ENCODE measurements at places on chromosomes 16 and 17.

GRCh38 chr17:77526728-77527350, 386.1 kb downstream of the SEC14L1 start:
- no peak for DNase-seq

DNA sequence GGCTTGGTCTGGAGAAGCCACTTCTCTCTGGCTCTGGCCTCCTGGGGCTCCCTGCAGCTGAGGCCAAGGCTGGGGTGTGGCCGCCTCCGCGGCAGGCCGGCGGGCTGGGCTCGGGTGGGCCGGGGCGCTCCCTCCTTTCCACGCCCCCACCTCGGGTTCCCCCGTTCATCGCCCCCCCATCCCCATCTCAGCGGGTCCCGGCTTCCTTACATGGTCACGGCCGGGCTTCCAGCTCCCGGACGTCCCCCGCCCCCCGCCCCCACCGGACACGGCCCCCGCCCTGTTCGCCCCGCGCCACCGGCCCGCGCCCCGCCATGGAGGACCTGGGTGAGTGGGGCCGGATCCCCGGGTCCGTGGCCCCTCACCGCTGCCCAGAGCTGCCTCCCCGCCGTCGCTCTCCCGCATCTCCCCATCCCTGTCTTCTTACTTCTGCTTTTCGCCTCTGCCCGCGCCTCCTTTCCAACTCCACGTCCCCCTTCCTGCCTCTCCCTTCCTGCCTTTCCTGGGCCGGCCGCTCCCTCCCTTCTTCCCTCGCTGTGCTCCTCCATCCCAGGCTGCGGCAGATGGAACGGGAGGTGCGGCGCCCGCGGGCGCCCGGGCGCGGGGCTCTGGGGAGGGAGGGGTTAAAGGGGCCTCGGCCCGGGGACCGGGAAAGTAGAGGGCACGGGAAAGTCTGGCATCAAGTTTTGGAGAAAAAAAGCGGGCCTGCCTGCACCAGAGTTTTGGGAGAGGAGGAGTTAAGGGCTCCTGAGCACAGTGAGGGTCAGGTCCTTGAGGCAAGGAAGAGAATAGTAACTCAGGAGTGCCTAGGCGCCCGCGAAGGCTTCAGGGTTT, at the start of gene TGFB1I1:
TSS of gene TGFB1I1 (plus strand) at position 278 of the 834 bp plus-strand sequence. CDS start at position 315, 37 bp downstream.
- no peak for DNase-seq

- no peak for DNase-seq
These were observed 19.9 kb downstream of the LDHD start for GRCh38 chr16:75096656-75097055.

DNA sequence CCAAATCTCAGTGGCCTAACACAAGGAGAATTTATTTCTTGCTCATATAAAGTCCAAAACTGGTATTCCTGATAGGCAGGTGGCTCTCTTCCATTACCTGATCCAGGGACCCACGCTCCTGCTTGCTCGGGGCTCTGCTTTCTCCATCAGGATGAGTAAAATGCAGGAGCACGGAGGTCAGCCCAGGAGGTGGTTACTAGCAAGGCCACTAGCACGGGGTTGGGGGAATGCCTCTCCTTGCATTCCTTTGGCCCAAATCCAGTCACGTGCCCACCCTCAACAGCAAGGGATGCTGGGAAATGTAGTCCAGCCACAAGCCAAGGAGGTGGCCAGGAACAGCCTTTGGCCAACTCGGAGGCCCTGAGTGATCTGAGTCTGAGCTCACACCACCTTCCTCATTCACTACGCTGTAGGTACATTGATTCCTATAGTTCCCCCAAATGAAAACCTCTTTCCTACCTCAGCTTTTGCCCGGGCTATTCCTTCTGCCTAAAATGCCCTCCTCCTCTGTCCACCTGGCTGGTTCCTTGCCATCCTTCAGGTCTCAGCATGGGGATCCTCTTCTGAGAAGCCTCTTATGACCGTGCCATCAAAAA, 38.3 kb upstream of the HAPSTR1 start:
- no peak for DNase-seq

Measured in stimulated activated CD8-positive, alpha-beta memory T cell treated with anti-CD3 and anti-CD28 coated beads, Interleukin-7, amount 100 ng/mL, for 1 hour (primary cell).